ELF-1 (cell line): ENCODE measurements at places on chromosomes 5 and 9.

- DNase-seq = no peak
These were observed 325.1 kb downstream of the GADD45G start for GRCh38 chr9:89929673-89930480.

- DNase-seq = no peak
These were observed 195.6 kb downstream of the SPOCK1 start for GRCh38 chr5:137303509-137303908.

- DNase-seq = peak; percentile 7
These were observed 551.9 kb downstream of the BNC2 start for GRCh38 chr9:16318516-16319060.

DNA sequence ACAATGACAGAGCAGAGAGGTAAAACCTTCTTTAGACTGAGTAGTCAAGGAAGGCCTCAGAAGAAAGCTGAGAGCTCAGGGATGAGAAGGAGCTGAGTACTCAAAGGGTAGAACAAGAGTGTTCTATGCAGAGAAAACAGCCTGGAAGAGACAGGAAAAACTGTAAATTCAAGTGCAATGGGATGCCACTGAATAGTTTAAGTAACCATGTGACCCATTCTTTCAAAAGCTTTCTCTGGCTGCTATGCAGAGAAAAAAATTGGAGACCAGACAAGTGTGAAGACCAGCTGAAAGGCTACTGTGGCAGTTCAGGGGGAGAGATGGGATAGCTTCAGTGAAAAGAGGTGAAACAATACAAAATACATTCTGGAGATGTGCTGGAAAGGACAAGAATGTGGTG lies 61.3 kb upstream of the RNF38 start:
- DNase-seq = no peak

- no peak for DNase-seq
These were observed 13.0 kb downstream of the SLC25A25 start for GRCh38 chr9:128081056-128081455.
